ENCODE measurements at places on chromosomes 11 and 22.

- no peak for DNase-seq
Observed at GRCh38 chr22:43473031-43473430, 61.2 kb downstream of the MPPED1 start.

- DNase-seq = peak; percentile 9
Observed at GRCh38 chr11:15826826-15827225, 529.5 kb downstream of the SOX6 start.

DNA sequence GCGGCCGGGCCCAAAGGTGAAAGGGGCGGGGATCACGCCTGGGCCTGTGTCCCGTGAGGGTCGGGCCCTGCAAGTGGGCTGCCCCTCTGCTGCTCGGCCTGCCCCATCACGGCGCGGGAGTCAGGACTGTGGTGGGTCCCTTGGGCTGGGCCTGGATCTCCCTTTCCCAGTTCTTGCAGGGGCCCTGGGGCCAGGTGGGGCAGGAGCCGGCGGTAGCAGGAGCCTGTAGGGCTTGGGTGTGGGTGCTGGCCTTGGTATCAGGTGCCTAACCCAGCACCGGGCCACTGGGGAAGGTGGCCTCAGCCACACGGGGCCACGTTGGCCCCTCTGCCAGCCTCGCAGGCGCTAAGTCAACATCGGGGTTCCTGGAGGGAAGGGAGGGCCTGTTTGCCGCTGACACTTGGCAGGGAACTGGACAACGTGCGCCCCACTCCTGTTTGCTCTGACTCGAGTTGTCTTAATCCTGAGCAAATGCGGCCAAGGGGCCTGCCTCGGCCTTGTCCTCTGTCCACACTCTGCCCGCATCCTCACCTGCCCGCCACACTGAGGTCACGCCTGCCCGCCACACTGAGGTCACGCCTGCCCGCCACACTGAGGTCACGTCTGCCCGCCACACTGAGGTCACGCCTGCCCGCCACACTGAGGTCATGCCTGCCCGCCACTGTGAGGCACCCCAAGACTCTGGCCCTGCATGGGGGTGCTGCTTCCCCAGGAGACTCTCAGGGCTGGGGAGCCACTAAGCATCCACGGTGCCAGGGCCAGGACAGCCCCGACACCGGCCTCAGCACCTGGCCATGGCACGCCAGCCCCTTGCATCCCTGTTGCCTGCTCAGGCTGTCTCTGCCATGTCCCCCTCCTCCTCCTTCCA, 14.2 kb upstream of the MUC5B start:
- DNase-seq = no peak

GRCh38 chr11:37141707-37142106, 543.7 kb upstream of the RAG2 start:
- no peak for DNase-seq

- no peak for DNase-seq
Observed at GRCh38 chr11:9651899-9652748, 11.8 kb upstream of the SWAP70 start.

GRCh38 chr22:30891443-30891755, 77.2 kb downstream of the MORC2 start:
- DNase-seq = no peak

Data from NCI-H146 (cell line).